Activated T-helper 1 cell treated with anti-CD3 and anti-CD28 coated beads, Interleukin-12 subunit alpha, Interleukin-12 subunit beta, Interleukin-2, Interleukin-4 antibody, amounts not matched to agents 30 ng/mL and 10 ng/mL and 1 ng/mL, durations not matched to agents 14 hours and 24 hours and 36 hours (primary cell): ENCODE measurements at places on chromosomes 7 and 10. TPM values are rescaled to one million over a fixed set of nuclear protein-coding genes. Genes with fewer than 3 reads are reported as not detected.

DNA sequence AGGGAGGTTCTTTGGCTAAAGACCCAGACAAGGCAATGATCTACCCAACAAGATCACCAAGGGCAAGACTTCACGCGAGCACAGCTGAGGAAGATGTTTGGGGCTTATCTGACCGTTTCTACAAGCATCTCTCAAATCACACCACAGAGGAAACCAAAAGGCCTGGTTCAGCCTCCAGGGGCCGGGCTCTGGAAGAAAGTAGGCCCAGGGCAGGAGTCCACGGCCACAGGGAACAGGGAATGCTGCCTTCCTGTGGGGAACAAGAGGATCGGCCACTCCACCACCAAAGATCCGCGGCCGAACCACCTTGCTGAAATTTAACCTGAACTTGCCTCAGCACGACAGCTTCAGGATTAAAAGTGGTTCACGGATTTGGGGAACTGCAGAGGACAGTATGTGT lies 332.5 kb downstream of the PTPRN2 start:
- no peak for DNase-seq

DNA sequence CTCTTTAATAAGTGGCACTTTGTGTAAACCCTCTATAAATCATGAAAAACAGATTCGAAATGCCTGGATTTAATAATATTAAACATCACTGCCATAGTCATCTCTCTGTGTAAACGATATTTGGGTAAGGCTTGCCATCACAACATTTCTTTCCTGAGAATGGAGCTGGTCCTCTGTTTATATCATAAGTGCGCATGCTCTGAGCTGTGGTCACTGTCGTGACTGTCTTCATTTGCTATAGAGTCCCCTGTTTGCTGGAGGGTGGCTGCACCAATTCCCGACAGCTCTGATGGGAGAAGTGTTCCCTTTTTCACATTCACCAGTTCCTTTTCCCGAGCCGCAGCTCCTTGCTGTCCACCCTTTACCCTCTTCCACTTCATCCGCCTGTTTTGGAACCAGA lies 50.4 kb upstream of the AGMO start:
- no peak for DNase-seq

DNA sequence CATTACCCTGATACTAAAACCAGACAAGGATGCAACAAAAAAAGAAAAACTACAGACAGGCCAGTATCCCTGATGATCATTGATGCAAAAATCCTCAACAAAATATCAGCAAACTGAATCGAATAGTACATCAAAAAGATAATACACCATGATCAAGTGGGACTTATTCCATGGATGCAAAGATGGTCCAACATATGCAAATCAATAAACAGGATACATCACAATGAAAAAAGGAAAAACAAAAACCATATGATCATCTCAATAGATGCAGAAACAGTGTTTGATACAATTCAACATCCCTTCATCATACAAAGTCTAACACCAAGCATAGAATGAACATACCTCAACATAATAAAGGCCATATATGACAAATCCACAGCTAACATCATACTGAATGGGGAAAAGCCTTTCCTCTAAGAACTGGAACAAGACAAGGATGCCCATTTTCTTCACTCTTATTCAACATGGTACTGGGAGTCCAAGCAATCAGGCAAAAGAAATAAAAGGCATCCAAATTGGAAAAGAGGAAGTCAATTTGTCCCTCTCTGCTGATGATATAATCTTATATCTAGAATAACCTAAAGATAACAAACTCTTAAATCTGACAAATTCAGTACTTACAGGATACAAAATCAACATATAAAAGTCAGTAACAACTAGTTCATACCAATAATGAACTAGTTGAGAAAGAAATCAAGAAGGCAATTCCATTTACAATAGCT lies 48.8 kb upstream of the ASAH2 start:
- no peak for DNase-seq

- DNase-seq = no peak
Observed at GRCh38 chr10:1297566-1298301, 241.5 kb downstream of the WDR37 start.

The NKX1-2 gene
- not detected in 2 replicates for total RNA-seq

The FGL2 gene
- 4.0 and 4.7 TPM in 2 replicates for total RNA-seq

The SLC18A2 gene
- total RNA-seq = not detected in 2 replicates

DNA sequence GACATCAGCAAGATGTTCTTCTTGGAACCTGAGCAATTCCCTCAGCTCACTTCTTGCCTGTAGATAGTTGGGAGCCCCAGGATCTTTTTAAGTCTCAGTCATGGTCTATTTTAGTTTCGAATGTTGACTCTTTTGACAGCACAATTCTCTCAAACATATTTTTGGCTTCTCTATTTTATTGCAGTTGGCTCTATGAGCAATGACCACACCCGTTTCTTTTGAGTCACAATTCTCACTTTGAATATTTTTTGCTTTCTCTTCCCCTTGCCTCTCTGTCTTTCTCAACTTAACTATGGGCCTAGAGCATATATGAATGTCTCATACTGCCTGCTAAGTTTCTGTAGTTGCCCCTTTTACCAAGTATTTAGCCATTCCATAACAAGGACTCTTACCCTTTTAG lies 222.8 kb downstream of the PTN start:
- DNase-seq = no peak

DNA sequence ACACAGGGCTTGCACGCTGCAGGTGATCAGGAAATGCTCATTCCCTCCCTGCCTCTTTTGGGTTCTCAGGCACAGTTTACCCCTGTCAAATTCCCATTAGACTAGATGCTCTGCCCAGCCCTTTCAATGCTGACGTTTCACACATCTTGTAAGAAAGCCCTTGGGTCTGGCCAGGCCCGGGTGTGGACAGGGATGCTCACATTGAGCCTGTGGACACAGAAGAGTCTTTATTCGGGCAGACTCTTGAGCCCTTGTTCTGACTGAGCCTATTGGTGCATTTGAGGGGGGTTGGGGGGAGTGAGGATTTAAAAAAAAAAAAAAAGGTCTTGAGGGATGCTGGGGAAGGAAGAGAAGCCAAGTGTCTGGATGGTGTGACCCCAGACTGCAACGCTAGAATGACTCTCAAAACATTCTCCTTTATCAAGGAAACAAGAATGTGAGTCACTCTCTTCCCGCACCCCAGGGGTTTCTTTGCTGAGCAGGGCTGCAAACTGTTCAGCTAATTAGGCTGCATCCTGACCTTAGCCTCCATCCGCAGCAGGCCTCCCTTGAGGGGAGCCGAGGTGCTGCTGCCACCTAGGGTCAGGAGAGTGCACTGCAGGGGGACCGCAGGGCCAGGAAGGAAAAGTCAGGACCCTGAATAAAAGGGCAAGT lies 53.6 kb upstream of the TMEM72 start:
- DNase-seq = peak; percentile 35

DNA sequence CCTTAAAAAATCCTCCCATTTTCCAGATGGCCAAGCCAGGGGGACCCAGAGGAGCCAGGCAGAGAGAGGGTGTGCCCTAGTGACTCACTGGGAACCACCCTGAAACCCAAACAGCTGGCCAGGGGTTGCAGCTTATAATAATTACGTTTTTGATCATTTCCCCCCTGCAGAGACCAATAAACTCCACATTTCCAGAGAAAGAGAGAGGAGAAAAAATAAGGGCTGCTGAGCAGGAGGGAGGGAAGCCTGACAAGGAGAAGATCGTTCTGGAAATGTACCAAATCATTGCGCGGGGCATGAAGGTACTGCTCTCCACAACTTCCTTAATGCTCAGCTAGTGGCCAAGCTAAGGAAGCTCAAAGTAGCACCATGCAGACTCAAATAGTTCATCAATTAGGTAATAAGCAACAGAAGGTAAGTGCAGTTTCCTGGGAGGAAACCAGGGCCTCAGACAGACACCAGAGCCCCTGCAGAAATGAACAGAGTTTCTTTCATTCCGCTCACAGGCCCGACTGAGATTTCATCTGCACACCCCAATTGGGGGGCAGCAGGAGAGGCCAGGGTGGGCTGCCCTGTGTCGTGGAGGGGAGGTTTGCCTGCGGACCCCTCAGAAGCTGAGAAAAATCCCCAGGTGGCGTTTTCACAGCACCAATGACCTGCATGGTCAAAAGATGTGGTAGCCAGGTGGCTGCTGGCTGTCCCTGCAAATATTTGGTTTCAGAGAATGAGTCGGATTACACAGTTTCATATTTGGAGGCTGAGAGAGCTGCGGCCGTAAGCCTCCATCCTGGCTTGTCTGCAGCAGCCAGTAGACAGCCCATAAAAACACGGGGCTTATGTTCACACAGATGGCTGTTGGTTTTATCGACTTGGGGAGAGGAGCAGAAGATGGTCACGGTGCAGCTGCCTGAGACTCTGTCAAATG lies 153.2 kb upstream of the LYZL2 start:
- DNase-seq = no peak

The PPP1R17 gene
- not detected in 2 replicates for total RNA-seq

GRCh38 chr10:87978166-87978565 lies 114.7 kb downstream of the PTEN start:
- no peak for DNase-seq

- no peak for DNase-seq
Observed at GRCh38 chr7:28081016-28081415, 99.6 kb downstream of the JAZF1 start.

The EPHA1 gene
- not detected in 2 replicates for total RNA-seq

The PPP1R3A gene
- total RNA-seq = not detected in 2 replicates

DNA sequence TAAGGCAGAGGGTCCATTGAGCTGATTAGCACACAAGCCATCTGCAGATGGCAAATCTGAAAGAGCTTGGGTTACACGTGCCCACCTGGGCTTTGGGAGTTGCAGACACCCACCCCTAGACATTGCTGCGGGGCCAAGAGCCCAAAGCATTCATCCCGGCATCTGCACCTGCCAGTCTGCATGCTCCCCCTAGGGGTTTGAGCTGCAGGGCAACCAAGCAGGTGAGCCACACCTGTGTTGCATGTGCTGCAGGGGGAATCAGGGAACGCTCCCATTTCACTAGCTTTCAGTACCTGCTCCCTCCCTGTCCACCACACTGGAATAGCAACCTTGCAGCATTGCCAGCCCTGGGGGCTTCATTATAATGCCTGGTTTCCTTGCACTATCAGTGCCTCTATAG lies 21.1 kb downstream of the C7orf33 start:
- DNase-seq = no peak

DNA sequence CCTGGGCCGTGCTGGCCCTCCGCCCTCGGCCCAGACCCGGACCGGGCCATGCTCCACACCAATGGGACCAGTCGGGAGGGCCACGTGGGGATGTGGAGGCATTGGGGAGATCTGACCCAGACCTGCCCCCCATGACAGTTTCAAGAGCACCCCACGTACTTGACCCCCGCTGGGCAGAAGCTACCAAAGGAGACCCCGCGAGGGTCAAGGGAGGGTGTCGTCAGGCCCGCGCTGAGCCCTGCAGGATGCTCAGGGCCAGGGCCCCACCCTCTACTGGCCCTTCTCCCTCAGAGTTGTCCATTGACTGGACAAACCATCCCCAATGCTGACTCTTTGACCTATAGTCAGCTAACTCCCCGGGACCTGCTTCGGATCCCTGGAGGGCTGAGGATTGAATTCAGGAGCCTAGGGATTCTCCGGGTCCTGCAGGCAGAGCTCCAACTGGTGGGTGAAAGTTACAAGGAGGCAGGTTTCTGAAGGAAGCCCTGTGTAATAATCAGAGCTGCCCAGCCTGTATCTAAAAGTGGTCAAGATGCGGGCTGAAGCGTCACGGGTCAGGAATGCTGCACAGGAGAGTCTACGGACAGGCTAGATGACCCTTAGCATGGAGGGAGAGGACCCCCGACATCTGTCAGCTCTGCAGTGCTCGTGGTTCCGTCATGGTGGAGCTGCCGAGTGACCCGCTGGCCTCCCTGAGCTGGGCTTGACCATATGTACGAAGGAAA lies 498 bp upstream of the CALHM2 start:
- DNase-seq = no peak

- no peak for DNase-seq
Observed at GRCh38 chr10:72000073-72001032, 36.2 kb downstream of the CHST3 start.

GRCh38 chr7:43624156-43624555 lies 41.2 kb downstream of the STK17A start:
- DNase-seq = no peak

- DNase-seq = no peak
Observed at GRCh38 chr10:35979116-35979515, 337.0 kb upstream of the FZD8 start.

GRCh38 chr10:100812978-100813377 lies 67.6 kb downstream of the PAX2 start:
- DNase-seq = no peak

- DNase-seq = peak; percentile 29
Observed at GRCh38 chr7:636396-636795, 90.1 kb upstream of the DNAAF5 start.

The DNAJC12 gene
- 25.0 and 27.2 TPM in 2 replicates for total RNA-seq
